ENCODE measurements at places on chromosomes 4 and X.

GRCh38 chr4:6492861-6493657 is 20.6 kb upstream of the PPP2R2C start:
- no peak for DNase-seq

DNA sequence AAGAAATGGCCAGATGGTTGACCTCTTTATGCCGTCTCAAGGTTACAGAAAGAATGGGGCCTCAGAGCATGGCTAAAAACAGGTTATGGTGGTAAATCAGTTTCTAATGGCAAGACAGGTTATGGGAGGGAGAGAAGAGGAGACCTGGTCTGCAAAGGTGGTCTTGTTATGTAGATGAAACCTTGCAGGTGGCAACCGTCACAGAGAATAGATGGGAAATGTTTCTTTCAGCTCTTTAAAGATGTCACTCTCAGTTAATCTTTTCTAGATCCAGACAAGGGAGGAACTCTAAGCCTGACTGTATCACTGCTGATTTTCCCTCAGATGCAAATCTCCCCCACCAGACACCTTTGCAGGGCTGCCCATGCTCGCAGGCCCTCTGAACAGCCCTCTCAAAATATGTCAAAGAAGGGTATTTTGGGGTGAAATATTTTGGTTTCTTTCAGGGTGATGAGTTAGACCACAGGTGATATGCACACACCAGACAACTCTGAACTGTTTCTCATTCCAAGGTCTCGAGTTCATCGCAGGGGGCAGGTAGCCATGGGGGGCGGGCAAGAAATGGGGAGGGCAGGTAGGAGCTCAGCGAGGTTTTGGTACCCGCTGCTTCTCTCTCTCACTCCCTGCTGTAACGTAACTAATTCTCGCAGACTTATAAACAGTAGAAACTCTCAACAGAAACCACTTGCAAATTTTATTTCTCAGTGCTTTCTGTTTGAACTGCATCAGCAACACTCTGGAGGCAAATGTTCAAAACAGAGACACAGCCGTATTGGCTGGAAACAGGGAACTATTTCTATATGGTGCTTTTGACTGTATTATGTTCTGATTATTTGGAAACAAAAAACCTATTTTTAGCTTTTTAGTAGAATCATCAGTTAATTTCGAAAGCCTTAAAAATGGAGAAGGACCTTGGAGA is 32.4 kb downstream of the CASP3 start:
- DNase-seq = no peak

- peak; percentile 83 for DNase-seq
Observed at GRCh38 chr4:140237616-140238350, 83.8 kb upstream of the MAML3 start.

DNA sequence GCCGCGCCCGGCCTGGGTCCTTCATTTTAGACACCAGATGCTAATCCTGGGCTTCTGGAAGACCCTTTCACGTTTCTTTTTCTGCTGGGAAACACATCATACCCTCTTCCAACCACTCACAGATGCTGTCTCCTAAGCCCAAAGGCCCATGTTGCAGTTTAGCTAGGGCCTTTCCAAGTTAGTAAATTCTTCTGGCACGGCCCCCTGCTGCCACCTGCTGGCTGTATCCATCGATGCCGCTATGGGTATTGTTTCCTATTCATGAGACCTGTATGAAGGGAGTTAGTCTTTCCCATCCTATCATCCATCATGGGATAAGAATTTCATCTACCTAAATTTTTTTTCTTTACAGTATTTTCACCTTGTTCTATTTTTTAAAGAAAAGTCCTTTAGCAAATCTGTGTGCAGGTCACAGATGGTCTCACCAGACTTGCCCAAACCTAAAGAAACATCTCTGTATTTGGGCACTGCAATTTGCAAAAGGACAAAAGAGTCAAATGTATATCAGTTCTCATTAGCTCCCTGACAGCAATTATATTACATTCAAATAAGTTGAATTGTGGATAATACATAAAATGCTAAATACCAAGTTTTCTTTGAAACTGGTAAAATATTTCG is 37.8 kb upstream of the SLC9A7 start:
- peak; percentile 68 for DNase-seq

DNA sequence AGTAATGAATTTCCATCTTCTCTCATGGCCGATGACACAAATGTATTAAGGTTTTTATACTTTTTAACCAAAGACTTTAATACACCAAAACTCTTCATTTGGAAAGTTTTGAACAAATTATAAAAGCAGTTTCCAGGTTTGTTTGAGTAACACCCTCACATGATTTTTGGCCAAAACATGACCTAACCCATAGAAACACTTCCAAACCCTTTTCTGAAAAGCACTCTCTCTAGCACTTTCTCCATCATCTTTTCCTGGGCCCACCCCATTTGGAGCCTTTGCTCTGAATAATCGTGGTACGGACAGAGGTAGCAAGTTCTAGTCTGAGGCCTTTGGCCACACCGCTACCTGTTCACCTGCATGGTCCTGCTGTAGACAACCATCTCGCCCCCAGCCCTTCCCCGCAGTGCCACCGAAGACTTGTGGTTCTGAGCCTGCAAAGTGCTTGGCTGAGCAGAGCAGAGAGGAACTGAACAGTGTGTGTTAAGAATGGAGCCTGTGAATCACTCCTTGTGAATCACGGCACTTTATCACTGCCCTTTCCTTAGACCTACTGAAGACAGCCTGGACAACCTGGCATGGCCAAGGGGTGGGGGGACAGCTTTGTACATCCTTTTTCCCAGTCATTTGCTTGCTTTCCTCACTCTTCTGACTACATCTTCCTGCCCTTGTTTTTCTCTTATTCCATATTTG is 181.8 kb downstream of the PTTG2 start:
- no peak for DNase-seq

DNA sequence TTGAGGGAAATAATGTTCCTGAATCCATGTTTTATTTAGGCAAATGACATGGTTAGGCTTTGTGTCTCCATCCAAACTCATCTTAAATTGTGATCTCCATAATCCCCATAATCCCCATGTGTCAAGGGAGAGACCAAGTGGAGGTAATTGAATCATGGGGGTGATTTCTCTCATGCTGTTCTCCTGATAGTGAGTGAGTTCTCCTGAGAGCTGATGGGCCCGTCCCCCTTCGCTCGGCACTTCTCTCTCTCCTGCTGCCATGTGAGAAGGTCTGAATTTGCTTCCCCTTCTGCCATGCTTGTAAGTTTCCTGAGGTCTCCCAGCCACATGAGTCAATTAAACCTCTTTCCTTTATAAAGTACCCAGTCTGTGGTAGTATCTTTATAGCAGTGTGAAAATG is 563.0 kb upstream of the NR3C2 start:
- peak; percentile 72 for DNase-seq

Data from WERI-Rb-1 (cell line).